ENCODE measurements at places on chromosomes 12 and 14.
A peak's percentile ranks its signal among the peaks of the same experiment; 100 is the strongest.

- no peak for DNase-seq
Observed at GRCh38 chr12:13052421-13052820, 8.2 kb downstream of the FAM234B start.

DNA sequence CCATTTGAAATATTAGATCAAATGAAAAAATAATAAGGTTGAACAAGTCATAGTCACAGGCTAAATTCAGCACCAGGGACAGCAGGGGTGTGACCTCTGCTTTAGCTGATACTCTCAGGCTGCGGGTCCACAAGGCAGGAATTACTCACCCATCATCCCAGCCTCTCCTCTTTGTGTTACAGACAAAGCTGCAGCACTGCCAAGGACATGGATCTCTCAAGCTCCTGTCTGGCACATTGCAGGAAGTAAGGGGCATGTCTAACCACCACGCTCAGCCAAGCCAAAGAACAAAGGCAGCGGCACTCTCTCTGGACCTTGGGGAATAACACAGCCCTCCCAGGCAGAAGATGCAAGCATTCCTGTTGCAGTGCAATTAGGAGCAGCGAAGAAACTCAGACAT, 783.8 kb downstream of the VRK1 start:
- DNase-seq, result no peak

- peak; percentile 39 for DNase-seq
Observed at GRCh38 chr14:61671082-61671481, 24.2 kb upstream of the HIF1A start.

DNA sequence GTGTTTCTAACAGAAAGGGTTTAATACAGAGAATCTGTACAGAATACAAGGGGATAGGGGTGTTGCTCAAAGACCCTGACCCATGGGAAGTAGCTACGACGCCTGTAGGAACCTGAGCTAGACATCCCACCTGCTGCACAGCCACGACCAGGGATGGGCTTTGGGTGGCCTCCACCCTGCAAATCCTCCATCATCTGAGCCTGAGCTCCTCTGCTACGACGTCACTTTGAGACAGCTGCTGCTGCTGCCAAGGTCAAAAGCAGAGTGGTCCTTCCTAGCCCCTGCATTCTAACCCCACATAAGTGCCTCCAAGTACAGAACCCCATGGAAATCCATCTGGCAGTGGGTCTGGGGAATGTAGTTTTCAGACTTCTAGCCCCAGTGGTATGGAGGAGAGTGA, 43.8 kb downstream of the JAG2 start:
- no peak for DNase-seq

DNA sequence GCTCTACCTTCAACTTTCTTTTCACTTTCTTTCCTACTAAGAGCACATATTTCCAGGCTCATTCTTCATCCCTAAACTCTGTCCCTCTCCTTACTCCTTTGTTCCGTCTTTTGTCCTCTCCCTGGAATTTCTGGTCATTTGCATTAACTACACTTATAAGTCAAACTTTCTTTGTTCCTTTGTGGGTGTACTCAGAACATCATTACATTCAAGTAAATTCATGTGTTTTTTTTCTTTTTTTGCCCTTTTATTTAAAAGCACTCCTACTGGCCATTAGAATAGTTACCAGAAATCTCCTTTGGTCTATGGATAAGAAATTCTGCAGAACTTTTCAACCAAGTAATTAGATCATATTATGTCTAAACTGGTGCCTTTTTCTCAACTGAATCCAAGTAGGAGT, 802.6 kb downstream of the DIO2 start:
- DNase-seq, result no peak

GRCh38 chr12:47383942-47384341, 304.2 kb upstream of the AMIGO2 start:
- DNase-seq, result no peak

DNA sequence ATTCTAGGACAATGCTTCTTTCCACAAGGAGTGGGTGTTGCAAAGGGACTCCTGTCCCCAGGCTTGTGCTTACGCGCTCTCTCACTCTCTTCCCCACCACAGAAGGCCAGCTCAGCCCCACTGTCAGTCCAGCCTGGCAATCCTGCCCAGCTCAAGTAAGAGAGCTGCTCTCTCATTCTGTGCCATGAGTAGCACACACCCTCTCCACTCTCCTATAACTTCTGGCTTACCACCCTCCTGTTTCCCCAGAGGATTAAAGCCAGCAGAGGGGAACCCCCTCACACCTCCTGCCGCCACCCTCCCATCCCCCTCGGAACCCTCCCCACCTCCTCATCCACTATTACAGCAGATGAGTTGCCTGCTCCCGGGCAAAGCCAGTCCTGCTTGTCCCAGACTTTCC, 17.1 kb downstream of the NCKAP5L start:
- no peak for DNase-seq

DNA sequence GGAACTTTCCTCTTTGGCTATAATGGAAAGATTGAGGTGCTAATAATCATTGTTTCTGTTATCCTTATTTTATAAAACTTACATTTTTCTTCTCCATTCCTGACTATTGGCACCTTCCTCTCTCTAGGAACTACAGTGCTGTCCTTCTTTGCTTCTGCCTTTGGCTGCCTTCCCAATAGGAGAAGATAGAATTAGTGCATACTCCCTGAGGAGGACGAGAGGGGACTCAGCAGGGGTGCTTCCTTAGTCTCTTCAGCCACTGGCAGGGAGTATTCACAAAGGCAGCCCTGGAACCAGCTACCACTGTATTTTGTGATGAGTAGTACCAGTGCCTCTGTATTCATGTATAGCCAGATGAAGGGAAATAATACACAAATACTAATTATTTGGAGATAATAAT, 208.5 kb downstream of the FOXG1 start:
- no peak for DNase-seq

DNA sequence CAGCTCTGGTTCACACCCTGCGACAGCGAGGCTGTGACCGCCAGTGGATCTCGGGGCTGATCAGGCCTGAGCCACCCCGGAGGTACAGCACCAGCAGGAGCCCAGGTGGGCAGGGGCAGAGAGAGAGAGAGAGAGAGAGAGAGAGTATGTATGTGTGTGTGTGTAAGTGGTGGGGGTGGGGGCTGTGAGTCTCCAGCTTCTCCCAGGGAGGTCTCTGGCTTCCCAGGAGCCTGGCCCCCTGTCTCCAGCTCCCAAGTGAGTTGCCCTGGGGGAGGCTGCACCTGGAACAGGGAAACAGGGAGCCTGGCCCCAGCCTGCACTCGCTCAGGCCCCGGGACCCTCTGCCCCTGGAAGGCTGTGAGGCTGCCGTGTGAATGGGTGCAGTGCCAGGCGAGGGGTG, 2.0 kb downstream of the C14orf180 start:
- DNase-seq, result no peak

- DNase-seq, result peak; percentile 30
Observed at GRCh38 chr12:109393437-109394345, 46.0 kb downstream of the MYO1H start.

GRCh38 chr12:81800298-81801148, 41.4 kb upstream of the PPFIA2 start:
- DNase-seq, result no peak

DNA sequence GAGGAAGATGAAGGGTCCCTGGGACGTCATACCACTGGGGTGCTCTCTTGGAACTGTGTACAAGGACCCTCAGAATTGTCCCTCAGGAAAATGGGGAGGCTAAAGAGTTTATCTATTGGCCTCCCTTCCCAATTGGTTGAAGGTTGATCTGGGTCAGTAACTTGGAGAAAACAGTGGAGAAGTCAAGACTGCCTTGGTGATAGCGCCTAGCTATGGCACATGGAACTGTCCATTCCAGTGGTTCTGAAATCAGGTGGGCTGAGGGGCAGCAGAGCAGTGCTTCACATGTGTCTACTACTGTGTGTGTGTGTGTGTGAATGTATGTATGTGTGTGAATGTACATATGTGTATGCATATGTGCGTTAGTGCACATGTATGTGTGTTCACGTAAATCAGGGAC, 316.1 kb downstream of the AACS start:
- DNase-seq, result no peak

GRCh38 chr12:31117203-31118011, 43.7 kb downstream of the DDX11 start:
- peak; percentile 68 for DNase-seq

GRCh38 chr12:111126331-111126730, 206.0 kb upstream of the MYL2 start:
- no peak for DNase-seq

DNA sequence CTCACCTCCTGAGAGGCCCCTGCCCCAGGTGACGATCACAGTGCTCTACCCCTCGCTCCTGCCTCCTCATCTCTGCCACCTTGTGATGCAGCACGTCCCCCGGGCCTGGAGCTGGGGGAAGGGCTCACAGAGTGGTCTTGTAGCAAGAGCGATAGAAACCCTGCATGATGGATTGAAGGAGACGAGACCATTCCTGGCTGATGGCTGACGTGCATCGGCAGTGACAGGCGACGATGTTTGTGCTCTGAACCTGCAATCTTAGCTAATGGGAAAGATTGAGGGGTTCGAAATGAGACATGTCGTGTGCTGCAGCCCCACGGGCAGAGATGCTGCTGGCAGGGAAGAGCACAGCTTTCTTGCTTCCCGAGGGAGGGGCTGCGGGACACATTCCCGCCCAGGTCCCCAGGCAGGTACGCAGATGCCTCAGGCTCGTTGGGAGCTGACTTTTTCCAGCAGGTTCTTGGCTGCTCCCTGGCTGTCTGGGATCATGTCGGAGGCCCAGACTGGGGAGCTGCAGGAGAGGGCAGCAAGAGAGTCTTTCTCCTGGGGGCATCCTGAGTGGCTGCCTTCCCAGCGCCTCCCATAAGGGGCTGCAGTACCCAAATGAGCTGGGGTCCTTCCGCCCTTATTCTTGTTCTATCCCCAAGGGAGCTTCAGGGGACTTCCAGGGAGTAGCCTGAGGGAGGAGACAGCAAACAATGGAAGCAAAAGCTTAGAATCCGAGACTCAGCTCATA, 38.7 kb upstream of the GPATCH2L start:
- DNase-seq, result no peak

DNA sequence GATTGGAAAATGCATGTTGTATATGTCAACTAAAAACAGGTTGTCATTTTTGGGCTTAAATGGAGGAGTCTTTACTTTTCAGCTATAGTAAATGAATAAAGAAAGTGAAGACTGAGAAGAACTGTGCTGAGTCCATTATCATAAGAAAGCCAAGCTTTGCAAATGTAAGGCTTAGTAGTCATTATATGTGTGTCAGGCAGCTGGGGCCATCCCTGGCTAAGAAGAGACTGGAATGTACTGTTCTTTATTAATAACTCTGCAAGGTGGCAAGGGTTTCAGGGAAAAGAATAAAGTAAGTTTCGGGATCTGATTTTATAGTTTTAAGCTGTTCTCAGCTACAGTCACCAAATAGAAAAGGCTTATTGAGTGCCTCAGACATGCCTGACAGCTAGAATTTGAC, 48.7 kb downstream of the SRGAP1 start:
- no peak for DNase-seq

- DNase-seq, result no peak
Observed at GRCh38 chr14:70811050-70811449, 1.7 kb upstream of the MAP3K9 start.

DNA sequence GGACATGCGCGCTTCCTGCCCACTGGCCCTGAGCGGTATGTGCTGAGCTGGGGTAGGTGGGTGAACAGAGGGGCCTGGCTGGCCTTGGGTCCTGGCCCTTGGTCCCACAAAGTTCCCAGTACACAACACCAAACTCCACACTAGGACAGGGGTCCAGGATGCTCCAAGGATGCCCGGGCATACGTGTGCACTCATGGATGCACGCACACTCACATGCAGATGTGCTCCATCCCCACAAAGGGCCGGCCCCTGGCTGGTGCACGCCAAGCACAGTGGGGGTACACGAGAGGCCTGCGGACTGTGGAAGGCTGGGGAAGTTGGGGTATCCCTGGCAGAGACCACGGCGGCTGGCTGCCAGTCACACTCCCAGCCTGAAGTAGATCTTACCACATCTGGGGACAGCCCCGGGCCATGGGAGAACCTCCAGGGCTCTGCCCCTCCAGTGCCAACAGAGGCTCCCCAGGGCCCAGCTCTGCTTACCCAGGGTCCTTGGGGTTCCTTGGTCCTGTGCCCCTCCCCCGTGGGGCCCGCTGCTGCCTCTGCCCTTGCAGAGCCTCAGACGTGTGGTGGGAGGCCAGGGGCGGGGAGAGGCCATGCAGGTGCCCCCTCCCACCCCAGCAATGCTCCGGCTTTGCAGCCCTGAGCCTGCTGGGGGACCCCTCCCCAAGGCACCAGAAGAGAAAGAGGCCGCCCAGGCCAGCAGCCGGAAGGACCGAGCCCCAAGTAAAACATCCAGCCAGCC, 24.0 kb upstream of the NUDT14 start:
- no peak for DNase-seq

- no peak for DNase-seq
Observed at GRCh38 chr12:19128485-19128884, 1.0 kb upstream of the PLEKHA5 start.

GRCh38 chr14:23348297-23348655, 4.4 kb downstream of the SLC22A17 start:
- DNase-seq, result no peak

- DNase-seq, result no peak
Observed at GRCh38 chr14:68633131-68633991, 159.5 kb downstream of the ZFP36L1 start.

- no peak for DNase-seq
Observed at GRCh38 chr12:124964836-124965462, 24.0 kb downstream of the DHX37 start.

GRCh38 chr12:9387450-9387849, 179.3 kb upstream of the PZP start:
- no peak for DNase-seq

DNA sequence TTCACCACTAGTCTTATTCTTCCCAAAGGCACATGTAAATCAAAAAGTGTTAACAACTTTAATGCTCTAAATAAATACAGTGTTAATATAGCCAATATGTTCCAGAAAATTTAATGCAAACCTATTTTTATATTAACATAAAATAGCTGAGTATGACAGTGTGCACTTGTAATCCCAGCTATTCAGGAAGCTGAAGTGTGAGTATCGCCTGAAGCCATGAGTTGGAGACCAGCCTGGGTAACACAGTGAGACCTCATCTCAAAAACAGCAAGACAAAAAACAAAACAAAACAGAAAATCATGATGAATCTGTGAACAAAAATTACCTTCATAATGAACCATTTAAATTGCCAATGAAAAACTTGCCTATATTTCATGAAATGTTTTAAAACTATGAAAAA, 798.9 kb downstream of the SLC6A15 start:
- DNase-seq, result no peak

GRCh38 chr12:24996820-24997219, 47.9 kb upstream of the BCAT1 start:
- DNase-seq, result no peak

DNA sequence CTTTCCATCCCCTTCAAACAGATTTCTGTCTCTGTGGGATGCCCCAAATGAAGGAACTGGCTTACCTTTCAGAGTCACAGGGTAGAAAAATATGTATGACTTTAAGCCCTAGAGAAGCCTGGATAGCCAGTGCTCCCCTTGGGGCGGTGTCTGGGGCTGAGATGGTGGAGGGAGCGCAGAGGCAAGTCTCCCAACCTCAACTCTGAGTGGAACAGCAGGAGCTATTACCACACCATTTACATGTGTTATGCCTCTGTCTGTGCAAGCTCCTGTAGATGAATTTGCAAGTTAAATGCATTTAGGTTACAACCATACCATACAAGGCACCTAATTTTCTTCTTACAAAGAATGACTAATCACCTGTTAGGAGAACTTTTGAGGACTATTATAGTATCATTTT, 50.4 kb upstream of the CLMN start:
- DNase-seq, result no peak

Data from activated naive CD4-positive, alpha-beta T cell treated with Interleukin-2 at 50 U/mL for 16 hours (primary cell).